ENCODE measurements at places on chromosomes 6 and 20. TPM values are rescaled to one million over a fixed set of nuclear protein-coding genes. Genes with fewer than 3 reads are reported as not detected.

Gene RSPH4A
- not detected for total RNA-seq

Gene MYB
- total RNA-seq, result 11.8 TPM

Gene TBCC
- 31.1 TPM for total RNA-seq

Gene MRAP2
- 6.3 TPM for total RNA-seq

Gene TPX2
- total RNA-seq, result 2.5 TPM

Gene TCP11
- not detected for total RNA-seq

Gene TAGAP
- 2.7 TPM for total RNA-seq

Gene TAP2
- 9.4 TPM for total RNA-seq

Gene DSP
- total RNA-seq, result 13.6 TPM

Gene KIAA1755
- 5.3 TPM for total RNA-seq

Gene GABRR1
- total RNA-seq, result not detected

Gene RNF217
- 4.6 TPM for total RNA-seq

Gene LPIN3
- 4.7 TPM for total RNA-seq

Gene KHDRBS2
- total RNA-seq, result 2.0 TPM

Gene ITCH
- total RNA-seq, result 52.3 TPM

Gene TOX2
- 3.0 TPM for total RNA-seq

Gene FAM83B
- total RNA-seq, result not detected

Gene C4B
- 948 TPM for total RNA-seq

Gene JAG1
- total RNA-seq, result 12.5 TPM

Gene PRSS16
- 2.1 TPM for total RNA-seq

Gene TMEM170B
- total RNA-seq, result 5.0 TPM

Gene GSTA1
- total RNA-seq, result 459 TPM

Gene MYBL2
- 1.6 TPM for total RNA-seq

Gene TM9SF4
- 40.3 TPM for total RNA-seq

Gene UNC5CL
- total RNA-seq, result 0.55 TPM

Gene CSNK2A1
- total RNA-seq, result 101 TPM

Gene MDFI
- 12.0 TPM for total RNA-seq

Gene TBC1D22B
- total RNA-seq, result 7.4 TPM

Gene GINM1
- total RNA-seq, result 58.8 TPM

Gene PTCRA
- not detected for total RNA-seq

Gene EEF1A2
- 95.5 TPM for total RNA-seq

Gene OR2H1
- not detected for total RNA-seq

Gene GFOD1
- 2.5 TPM for total RNA-seq

Gene ENPP5
- 4.4 TPM for total RNA-seq

Gene SRMS
- not detected for total RNA-seq

Gene TINAG
- not detected for total RNA-seq

Gene EMILIN3
- 2.2 TPM for total RNA-seq

Gene VIP
- not detected for total RNA-seq

Gene ULBP2
- total RNA-seq, result 0.54 TPM

Gene KCNQ5
- total RNA-seq, result 0.11 TPM

Gene CCR6
- total RNA-seq, result not detected

Gene RAD21L1
- total RNA-seq, result not detected

Gene DEFB124
- total RNA-seq, result not detected

Gene MYL9
- total RNA-seq, result 1,128 TPM

Gene ID4
- total RNA-seq, result 12.4 TPM

Gene ACTL10
- total RNA-seq, result 0.68 TPM

Gene HLA-DMA
- 40.3 TPM for total RNA-seq

Gene BPI
- 0.43 TPM for total RNA-seq

Gene NRN1
- 4.1 TPM for total RNA-seq

Gene HLA-DQA1
- total RNA-seq, result 8.7 TPM

Gene MAFB
- 33.9 TPM for total RNA-seq

Gene BHLHE23
- total RNA-seq, result not detected

Gene CYP39A1
- 6.8 TPM for total RNA-seq

Gene HDGFL1
- total RNA-seq, result not detected

Gene SPTLC3
- total RNA-seq, result 12.7 TPM

Gene ACSS1
- total RNA-seq, result 16.1 TPM

Gene RSPH3
- 10.1 TPM for total RNA-seq

Gene FNDC1
- 0.81 TPM for total RNA-seq

Gene OTOR
- not detected for total RNA-seq

Data from adrenal gland (tissue), 19 donors.